M059J (cell line): ENCODE measurements at places on chromosomes 11 and 22.

DNA sequence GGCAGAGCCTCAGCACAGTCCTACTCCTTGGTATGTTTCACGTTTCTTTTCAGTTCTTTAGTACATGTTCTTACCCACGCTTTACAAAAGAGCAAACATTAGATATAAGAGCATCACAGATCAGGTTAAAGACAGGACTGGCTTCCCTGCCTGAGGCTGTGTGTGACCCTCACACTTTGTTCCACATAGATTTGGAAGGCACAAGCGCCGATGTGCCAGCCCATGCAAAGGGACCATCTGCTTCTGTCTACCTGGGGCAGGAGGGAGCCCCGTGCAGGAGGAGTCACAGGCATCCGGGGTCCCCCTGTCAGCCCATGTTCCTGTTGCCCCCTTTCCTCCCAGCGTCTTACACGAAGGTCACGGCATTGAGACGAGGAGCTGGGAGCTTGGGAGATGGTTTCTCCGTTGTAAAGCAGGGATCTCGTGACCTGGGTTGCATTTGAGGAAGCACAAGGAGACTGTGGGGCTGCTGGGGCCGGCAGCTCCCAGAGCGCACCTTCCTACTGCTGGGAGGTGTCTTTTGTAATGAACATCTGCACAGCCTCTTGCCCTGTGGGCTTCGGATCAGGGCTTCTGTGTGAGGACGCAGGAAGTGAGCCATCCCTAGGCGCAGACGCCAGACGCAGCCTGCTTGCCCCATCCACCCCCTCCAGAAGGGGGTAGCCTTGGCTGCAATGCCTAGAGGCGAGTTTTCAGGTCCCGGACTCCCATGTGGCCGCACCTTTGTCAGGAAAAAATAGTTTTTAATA lies 72.6 kb downstream of the SCN3B start:
- no peak for DNase-seq

DNA sequence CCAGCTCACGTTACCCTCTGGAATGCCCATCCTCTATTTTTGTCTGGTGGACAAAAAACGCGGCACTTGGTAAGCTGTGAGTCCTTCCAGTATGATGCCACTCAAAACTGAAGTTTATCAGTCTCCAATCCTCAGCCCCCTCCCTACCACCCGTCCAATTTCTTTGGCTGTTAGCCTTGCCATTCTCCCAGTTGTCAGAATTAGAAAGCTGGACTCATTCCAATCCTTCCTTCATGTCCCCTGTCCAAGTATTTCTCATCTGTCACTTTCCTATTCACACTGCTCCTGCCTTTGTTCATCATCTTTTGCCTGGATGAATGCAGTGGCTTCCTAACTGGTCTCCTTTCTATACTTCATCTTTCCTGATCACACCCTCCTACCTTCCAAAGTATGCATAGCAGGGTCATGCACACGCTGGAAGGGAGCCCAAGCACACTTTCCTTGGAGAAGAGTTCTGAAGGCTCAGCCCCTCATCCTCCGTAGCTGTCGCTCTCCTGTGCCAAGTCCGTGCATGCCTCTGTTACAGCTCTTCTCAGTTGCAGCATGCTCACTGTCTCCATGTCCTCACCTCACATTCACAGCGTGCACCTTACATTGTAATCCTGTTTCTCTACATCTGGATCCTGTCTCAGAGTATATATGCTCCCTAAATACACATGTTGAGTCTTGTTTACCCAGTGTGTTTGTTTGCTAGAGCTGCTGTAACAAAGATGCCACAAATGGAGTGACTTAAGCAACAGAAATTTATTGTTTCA lies 19.4 kb downstream of the APLP2 start:
- DNase-seq: no peak

DNA sequence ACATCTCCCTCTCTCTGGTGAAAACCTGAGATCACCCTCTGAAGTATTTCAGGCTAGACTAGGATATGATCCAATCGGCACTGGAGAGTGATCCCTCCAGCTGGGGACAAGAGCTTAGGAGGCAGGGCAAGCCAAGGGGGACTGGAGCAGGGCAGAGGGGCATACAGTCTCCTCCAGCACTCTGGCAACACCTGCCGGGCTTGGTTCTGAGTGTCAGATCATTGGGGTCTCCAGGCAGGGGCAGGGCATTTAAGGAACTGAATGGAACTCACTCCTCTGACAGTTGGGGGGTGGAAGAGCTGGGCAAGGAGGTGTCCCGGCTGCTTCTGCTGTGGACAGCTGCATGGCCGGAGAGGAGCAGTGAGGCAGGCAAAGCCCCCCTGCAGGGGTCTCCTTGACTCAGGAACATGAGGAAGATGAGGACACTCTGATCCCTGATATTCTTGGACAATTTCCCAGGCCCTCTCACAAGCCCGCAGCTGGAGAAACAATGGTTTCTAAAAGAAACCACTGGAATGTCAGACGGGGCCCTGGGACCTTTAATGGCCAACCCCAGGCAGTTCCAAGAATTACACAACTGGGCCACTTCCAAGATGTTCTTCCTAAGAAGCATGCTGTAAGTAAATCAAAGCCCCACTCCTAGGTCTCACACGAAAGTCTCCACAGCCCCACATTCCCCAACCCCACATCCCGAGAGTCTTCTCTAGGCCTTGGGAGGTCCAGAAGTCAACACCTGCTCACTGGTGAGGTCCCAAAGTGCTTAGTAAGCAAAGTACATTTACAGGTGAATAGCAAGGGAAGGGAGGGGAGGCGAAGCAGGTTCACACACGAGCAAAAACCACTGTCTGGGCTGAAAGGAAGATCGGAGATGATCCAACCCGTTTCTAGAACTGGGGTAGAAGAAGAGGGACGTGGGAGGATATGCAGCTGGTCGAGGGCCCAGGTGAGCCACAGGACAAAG lies 1.2 kb upstream of the CCDC86 start:
- peak; percentile 93 for DNase-seq

DNA sequence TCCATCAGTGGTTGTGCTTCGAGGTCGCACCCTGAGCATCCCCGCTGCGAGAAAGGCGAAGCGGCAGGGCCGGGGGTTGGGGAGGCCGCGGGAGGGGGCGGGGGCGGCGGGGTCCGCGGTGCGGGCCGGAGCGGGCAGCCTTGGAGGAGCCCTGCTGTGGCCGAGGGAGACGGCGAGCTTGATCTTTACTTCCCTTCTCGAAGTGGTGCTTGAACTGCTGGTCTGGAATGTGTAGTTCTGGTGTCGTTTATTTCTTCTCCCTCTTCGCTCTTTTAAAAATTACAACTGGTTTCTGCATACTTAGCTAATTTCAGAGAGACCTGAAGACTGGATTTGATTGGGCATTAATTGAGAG lies 1.1 kb downstream of the APLP2 start:
- DNase-seq: peak; percentile 45

DNA sequence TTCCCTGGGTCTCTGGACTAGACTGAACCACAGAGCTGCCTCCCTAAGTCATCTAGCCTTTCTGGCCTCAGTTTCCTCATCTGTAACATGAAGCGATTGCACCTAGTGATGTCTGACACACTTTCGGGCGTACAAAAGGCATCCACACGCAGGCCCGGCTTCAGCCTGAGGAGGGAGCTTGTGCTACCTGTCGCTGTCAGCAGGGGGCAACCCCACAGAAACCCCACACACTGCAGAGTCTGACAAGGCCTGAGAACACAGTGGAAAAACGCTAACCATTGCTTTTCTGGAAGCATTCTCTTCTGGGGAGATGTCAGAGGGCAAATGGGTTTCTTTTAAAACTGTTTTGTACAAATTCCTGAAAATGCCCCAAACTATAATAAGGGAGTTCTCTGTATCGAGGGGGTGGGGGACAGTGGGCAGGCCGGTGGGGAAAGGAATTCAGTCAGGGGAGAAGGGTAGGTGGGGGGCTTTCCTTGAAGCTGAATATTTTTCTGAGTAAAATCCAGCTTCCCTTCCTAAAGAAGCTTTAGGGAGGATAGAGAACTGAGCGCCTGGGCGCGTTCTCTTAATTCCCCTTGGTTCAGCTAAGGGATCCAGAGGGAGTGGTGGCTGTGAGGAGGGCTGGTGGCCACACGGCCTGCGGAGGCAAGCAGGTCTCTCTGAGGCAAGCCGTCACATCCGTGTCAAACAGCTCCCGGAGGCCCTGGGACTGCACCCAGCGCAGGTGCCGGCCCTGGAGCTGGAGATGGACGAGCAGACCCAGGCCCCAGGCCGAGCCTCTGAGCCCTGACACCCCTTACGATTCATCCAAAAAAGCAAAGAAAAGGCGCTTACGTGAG lies 533 bp downstream of the ELF5 start:
- DNase-seq: peak; percentile 50

GRCh38 chr11:47156333-47156732 lies 20.3 kb downstream of the ARFGAP2 start:
- DNase-seq: no peak

DNA sequence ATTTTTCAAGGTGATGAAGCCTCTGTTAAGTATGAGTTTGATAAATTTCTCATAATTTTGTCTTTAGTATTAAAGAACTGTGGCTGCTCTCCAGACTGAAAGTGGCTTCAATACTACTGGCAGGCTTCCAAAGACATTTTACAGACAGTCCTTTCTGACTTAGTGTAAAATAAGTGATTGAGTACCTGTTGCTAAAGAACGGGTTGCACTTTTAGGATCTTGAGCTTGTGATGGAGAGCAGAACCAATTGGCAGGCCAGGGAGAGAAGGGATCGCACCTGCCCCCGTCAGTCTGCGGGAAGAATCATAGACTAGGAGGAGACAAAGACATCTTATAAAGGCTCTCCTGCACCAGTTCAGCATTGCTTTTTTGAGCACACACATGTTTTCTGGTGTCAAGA lies 4.4 kb downstream of the NCAM1 start:
- no peak for DNase-seq

DNA sequence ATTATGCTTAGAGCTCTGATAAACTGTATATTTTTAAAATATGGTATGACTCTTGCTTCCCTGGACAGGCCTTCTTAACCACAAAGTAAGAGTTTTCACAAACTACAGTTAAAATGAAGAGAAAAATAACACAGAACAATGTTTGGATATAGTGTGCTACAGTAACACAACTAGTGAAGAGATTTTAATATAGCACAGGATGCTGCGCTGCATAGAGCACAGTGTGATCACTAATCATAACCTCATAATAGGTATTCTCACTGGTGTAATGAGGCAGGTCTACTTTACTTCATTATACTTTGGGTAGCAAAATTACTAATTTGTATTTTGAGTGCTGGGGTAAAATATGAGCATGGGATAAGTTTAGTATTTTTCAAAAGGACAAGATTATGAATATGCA lies 256.5 kb downstream of the GUCY1A2 start:
- DNase-seq: no peak

GRCh38 chr11:74984070-74984469 lies 4.7 kb upstream of the NEU3 start:
- no peak for DNase-seq

DNA sequence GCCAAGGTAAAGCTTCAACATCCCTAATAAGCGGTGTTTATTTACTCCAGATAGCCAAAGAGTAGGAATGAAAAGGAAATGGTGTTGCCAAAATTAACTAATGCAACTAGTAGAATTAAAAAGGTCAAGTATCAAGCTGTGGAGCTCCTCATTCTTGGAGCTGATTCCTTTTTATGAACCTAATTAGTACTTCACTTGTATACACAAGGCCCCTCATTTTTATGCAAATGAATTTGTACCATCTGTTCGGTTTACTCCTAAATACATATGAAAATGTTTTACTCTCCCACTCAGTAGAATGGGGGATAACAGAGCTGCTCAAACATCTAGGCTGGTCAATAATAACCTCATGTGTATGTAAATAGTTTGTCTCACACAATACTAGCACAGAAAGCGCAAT lies 426.4 kb upstream of the LUZP2 start:
- DNase-seq: no peak

DNA sequence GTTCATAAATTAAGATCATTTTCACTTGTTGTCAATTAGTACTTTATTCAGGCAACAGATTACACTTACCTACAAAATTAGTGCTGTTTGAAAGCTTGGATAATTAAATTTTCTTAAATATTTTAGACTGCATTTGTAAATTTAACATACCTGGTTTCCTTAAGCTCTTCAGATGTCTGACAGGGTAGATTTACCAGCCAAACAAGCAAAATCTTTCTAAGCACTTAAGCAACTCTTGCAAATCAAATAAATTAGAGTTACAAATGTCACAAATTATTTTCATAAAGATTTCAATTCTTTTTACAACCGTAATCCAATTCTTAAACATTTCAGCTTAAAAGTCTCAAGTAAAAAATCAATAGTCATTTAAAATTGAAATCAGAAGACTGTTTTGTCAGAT lies 129.8 kb downstream of the DBX1 start:
- no peak for DNase-seq

GRCh38 chr11:79932612-79933011 lies 491.8 kb upstream of the TENM4 start:
- DNase-seq: no peak
